ENCODE measurements at places on chromosomes 3 and 15.

- peak; percentile 91 for DNase-seq
Observed at GRCh38 chr15:74799856-74800558, 12.6 kb upstream of the LMAN1L start.

GRCh38 chr3:154085799-154086198, 35.4 kb upstream of the ARHGEF26 start:
- DNase-seq, result no peak

- no peak for DNase-seq
Observed at GRCh38 chr3:158659454-158660237, 12.8 kb downstream of the LXN start.

- no peak for DNase-seq
Observed at GRCh38 chr3:185729337-185730055, 95.3 kb downstream of the IGF2BP2 start.

- no peak for DNase-seq
Observed at GRCh38 chr15:40932156-40932555, 3.0 kb downstream of the DLL4 start.

GRCh38 chr15:86413191-86413590, 333.5 kb downstream of the AGBL1 start:
- DNase-seq, result no peak

GRCh38 chr3:131338948-131339640, 42.5 kb upstream of the NUDT16 start:
- DNase-seq, result no peak

- DNase-seq, result no peak
Observed at GRCh38 chr3:161600173-161600572, 103.6 kb downstream of the OTOL1 start.
